Nasal cavity respiratory epithelium epithelial cell of viscerocranial mucosa (primary cell): ENCODE measurements at places on chromosomes 4 and X. TPM values are rescaled to one million over a fixed set of nuclear protein-coding genes. Genes with fewer than 3 reads are reported as not detected.

Gene GUCY1A1
- total RNA-seq: 1.4 and 1.8 TPM in 2 replicates

Gene PAGE4
- not detected in 2 replicates for total RNA-seq

Gene DDX53
- not detected in 2 replicates for total RNA-seq

Gene NONO
- 297 and 299 TPM in 2 replicates for total RNA-seq

Gene RAB9B
- total RNA-seq: 0.07 TPM in 1 of 2 replicates, not detected in the other

Gene NPY5R
- total RNA-seq: not detected in 2 replicates

Gene FAM9C
- total RNA-seq: not detected in 2 replicates

Gene TMEM154
- total RNA-seq: 23.6 and 30.8 TPM in 2 replicates

Gene ZNF280C
- total RNA-seq: 1.0 and 2.4 TPM in 2 replicates

Gene TRPC3
- total RNA-seq: not detected in 2 replicates

Gene TBC1D8B
- 3.4 and 5.9 TPM in 2 replicates for total RNA-seq

Gene CCDC158
- total RNA-seq: 0.34 and 0.43 TPM in 2 replicates

Gene CT45A5
- total RNA-seq: not detected in 2 replicates

Gene KIAA1210
- not detected in 2 replicates for total RNA-seq

Gene SOX3
- total RNA-seq: not detected in 2 replicates

Gene PABPC1L2A
- not detected in 2 replicates for total RNA-seq

Gene DYNLT3
- total RNA-seq: 47.2 and 51.5 TPM in 2 replicates

Gene TMEM150C
- under 0.01 and 0.28 TPM in 2 replicates for total RNA-seq

Gene PNMA5
- not detected in 2 replicates for total RNA-seq

Gene TCEAL6
- total RNA-seq: not detected in 2 replicates

Gene GPR143
- total RNA-seq: 0.64 and 0.68 TPM in 2 replicates

Gene IBSP
- not detected in 2 replicates for total RNA-seq

Gene SLC26A1
- under 0.01 and 0.07 TPM in 2 replicates for total RNA-seq

Gene SMIM14
- 22.6 and 32.0 TPM in 2 replicates for total RNA-seq

Gene SPANXB1
- total RNA-seq: not detected in 2 replicates

Gene GC
- total RNA-seq: not detected in 2 replicates

Gene GIMD1
- not detected in 2 replicates for total RNA-seq

Gene APLN
- under 0.01 and 0.07 TPM in 2 replicates for total RNA-seq

Gene STAP1
- not detected in 2 replicates for total RNA-seq

Gene NLGN4X
- total RNA-seq: under 0.01 and 0.50 TPM in 2 replicates

Gene SMIM10L2A
- total RNA-seq: 2.5 and 2.7 TPM in 2 replicates

Gene HSD17B13
- 0.07 TPM in 1 of 2 replicates, not detected in the other for total RNA-seq

Gene NSD2
- total RNA-seq: 41.4 and 54.0 TPM in 2 replicates

Gene TMPRSS11B
- total RNA-seq: 0.34 and 0.43 TPM in 2 replicates

Gene RENBP
- total RNA-seq: 1.0 and 3.6 TPM in 2 replicates

Gene L1CAM
- total RNA-seq: 2.1 and 6.3 TPM in 2 replicates

Gene NHSL2
- 0.07 TPM in 1 of 2 replicates, not detected in the other for total RNA-seq

Gene SCML1
- 6.5 and 10.9 TPM in 2 replicates for total RNA-seq

Gene ENPP6
- total RNA-seq: under 0.01 TPM in 1 of 2 replicates, not detected in the other

Gene FDCSP
- total RNA-seq: not detected in 2 replicates

Gene PDZD4
- total RNA-seq: 0.36 TPM in 1 of 2 replicates, not detected in the other

Gene GPR119
- not detected in 2 replicates for total RNA-seq

Gene H2AZ1
- total RNA-seq: 158 and 191 TPM in 2 replicates

Gene PF4V1
- total RNA-seq: not detected in 2 replicates

Gene RHOXF1
- not detected in 2 replicates for total RNA-seq

Gene GRID2
- total RNA-seq: not detected in 2 replicates
